ENCODE measurements at places on chromosomes 6 and 20.

- no peak for DNase-seq
Observed at GRCh38 chr6:25407431-25407830, 128.3 kb downstream of the CARMIL1 start.

GRCh38 chr6:16103722-16104121 is 25.2 kb upstream of the MYLIP start:
- no peak for DNase-seq

DNA sequence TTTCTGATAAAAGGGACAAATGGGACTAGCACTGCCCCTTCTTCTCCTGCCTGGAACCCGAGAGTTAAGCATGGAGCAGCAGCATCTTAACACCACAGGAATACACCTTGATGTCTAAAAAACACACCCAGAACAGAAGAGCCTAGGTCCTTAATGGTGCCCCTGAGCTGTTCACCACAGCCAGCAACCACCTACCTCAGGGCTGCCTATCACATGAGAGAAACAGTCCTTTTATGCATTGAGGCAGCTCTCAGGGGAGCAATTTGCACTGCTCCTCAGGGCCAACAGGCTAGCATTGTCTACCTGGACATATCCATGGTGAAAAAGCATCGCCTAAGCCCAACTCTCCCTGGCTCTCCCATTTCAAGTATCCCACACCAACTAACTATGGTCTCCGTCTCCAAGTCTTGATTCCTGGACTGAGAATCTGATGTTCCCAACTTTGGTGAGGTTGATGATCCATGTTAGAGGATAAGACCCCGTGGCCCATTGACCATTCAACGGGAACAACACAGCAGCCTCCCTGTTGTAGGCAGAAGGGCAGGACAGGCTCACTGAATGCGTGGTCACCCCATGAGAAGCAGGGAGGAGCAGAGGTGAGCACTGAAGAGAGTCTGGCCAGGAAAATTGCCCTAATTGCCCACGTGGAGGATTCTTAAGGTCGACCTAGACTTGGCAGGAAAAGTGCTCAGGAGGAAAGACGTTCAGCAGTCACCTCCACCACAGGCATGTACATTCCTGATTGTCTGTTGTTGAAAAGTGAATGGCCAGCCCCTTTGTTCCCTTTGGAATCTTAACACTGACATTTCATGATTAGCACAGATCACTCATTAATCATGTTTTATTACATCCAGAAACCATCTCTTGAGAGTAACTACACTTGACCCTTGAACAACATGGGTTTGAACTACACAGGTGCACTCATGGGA is 4.2 kb upstream of the APMAP start:
- no peak for DNase-seq

GRCh38 chr6:117531809-117532725 is 49.6 kb downstream of the DCBLD1 start:
- DNase-seq: no peak

DNA sequence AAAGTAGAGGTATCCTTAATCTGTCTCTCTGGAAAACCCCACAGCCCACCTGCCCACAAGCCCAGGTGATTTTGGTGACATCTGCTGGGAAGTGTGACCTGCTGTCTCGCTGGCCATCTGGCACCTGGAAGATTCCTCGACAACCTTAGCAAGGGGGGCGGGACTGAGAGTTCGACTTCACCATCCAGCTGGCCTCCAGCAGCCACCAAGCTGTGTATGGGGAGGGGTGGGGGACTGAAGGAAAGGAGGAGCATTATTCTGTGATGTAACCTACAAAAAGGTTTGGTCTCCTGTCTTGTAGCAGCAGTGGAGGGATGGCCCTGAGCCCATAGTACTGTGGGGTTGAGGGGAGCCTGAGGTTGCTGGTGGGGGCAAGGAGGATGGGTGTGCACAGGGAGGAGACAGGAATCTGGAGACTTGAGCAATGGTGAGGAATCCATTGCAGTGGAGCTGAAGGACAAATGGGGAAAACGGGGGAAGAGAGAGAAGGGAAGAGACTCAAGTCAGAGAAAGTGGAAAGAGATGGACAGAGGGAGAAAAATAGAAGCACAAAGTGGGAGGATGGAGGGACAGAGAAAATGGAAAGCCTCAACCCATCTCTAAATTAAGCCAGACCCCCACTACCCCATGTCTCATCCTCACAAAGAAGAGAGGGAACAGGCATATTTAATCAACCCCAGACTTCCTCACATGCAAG is 4.0 kb downstream of the LY6G6F start:
- no peak for DNase-seq

- no peak for DNase-seq
Observed at GRCh38 chr6:139779988-139780774, 405.7 kb upstream of the CITED2 start.

GRCh38 chr20:63233924-63234323 is 1.8 kb upstream of the BIRC7 start:
- no peak for DNase-seq

- DNase-seq: no peak
Observed at GRCh38 chr6:165967810-165968407, 199.7 kb downstream of the TBXT start.

GRCh38 chr6:65667916-65668656 is 38.9 kb downstream of the EYS start:
- DNase-seq: no peak

DNA sequence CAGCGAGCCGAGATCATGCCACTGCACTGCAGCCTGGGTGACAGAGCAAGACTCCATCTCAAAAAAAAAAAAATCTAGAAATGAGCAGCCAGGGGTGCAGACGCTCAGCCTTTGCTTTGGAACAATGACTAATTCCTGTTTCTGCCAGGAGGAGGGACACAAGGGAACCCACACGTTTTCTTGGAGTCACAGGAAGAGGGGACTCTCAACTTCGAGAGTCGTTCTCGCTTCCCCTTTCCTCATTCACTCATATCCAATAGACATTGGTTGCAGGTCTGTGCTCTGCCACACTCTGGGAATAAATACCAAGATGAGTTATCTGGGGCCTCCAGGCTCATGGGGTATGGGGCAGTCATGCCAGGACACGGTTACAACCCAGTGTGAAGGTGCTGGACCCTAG is 91.5 kb upstream of the RREB1 start:
- no peak for DNase-seq

DNA sequence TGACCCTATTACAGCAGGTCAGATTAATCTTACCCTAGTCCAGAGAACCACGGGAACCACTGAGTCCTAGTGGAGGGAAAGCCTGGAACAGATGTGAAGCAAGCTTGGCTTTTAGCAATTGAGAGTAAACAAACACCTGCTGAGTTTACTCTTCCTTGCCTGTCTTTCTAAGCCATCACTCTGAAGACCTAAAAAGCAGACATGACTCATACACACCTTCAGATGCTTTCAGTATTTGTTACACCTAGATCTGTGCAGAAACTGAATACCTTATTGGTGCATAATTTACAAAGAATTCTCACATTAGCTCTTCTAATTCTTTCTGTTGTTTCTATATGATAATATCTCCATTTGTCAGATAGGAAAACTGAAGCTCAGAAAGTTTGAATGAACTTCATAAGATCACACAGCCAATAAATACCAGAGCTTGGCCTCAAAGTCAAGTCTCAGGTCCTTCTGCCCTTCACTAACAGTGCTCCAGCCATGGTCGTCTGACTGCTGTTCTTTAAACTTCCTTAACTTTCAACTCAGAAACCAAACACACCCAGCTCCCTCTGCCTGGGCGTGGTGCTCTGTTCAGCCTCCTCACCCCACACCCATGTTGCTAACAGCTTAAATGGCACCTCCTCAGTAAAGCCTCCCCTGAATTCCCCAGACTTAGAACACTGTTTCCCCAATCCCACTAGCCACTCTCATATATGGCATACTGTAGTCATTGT is 8.6 kb upstream of the GABBR1 start:
- no peak for DNase-seq

DNA sequence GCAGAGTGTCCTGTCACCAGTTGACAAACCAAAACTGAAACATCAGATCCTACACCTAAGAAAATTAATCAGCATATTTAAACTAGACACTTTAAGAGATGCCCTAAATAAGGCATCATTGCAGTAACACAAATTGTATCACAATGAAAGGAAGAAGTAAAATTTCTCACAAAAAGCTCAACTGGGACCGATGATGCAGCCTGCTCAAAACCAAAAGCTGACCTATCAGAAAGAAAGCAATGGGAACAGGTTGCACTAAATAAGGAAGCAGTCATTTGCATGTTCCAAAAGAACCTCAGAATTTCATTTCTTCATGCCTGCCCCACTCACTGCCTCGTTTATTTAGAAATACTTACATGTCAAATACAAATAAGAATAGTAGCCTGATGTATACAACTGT is 12.1 kb downstream of the HIVEP2 start:
- DNase-seq: no peak

DNA sequence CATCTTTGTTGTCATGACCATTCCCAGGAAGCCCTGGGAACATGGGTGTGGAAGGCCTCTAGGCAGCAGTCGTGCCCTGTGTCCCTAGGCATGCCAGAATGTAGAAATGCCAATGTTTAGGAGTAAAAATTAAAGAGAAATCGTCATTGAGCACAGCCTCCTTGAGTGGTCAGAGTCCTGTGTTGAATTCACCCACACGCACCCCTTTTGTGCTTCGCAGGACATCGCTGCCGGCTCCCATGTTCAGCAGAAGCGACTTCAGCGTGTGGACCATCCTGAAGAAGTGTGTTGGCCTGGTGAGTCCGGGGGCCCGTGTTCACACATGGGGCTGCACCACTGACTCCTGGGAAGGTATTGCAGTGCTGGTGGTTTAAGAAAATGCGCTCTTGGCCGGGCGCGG is 25.1 kb downstream of the OSBPL2 start:
- no peak for DNase-seq

GRCh38 chr6:88884361-88884760 is 79.1 kb downstream of the RNGTT start:
- no peak for DNase-seq

DNA sequence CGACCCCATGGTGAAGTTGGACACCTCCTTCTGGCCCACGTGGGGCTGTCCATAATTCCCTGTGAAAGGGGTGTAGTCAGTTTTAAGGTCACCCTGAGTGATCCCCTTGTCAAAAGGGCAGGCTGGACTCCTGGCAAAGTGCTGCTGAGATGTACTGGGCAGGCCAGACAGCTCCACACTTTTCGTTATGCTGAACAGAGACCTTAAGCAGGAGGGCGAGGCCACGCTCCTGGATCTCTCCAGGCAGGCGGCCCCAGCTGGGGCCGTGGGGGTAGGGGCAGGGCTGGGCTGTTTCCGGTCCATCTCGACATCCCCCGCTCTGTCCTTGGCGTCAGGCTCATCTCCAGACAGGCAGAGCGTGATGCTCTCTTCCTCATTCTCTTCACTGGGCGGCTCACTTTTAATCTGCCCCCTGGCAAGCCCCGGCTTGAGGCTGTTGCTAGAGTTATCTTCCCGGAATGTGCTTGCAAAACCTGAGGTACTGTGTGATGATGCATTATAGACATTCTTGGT is 56.7 kb downstream of the GJA10 start:
- DNase-seq: no peak

DNA sequence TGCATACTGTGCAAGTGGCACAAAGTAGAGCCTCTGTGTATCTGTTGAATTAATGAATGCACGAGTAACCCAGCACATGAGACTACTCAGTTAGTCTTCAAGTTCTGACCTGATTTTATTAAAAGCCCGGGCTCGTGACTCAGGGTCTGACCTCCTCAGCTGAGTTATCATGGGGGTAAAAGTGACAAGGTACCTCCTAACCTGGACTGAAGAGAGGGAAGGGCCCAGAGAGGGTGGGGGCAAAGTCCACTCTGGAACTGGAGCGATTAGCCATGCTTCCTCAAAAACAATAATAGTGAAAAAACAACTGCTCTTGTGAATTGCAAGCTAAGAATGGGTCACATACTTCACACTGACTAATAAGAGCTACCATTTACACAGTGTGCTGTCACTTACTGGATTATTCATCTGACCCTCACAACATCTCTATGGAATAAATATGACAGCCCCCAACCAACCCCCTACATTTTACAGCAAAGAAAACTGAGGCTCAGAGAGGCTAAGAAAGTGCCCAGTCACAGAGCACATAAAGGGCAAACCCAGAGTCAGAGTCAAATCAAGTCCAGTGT is 26.7 kb downstream of the TRERF1 start:
- no peak for DNase-seq

DNA sequence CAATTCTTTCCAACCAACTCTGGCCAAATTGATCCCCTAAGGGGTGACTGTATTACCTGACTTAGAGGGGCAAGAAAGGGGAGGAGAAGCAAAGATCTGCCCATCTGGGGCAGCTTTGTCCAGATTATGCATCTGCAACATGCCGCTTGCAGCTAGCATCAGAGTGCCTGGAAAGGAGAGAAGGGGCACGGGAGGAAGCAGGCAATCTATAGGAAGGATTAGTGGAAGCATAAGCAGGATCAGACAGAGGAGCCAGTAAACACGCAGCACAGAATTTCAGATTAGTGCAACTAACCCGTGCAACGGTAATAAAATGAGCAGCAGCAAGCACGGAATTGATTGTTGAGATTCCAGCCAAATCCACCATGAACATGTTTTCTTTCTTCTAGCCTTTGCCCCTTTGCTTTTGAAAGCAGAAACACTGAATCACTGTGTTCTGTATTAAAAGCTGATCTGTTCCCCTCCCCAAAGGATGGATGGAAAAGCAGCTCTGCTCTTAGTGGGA is 643.6 kb upstream of the CHD6 start:
- no peak for DNase-seq

DNA sequence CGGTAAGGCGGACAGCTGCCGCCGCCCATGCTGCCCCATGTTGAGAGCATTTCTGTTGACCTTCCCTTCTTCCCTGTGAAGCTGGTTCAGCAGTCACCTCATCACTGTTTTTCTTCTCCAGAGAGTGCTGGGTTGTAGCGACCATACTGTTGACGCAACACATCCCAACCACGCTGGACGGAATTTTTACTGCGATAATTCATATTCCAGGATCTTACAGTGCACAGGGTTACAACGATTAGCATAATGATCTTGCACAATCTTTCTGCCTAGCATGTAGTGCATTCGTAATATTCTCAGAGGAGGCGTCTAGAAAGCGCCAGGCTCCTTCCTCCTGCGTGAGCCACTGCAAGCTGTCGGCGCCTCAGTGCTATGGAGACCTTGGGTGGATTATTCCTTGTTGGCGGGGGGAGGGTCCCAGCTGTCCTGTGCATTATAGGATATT is 137.0 kb downstream of the MTHFD1L start:
- DNase-seq: no peak

GRCh38 chr6:37463110-37463509 is 30.1 kb downstream of the CMTR1 start:
- no peak for DNase-seq

- DNase-seq: no peak
Observed at GRCh38 chr6:85344996-85345395, 104.9 kb upstream of the NT5E start.

GRCh38 chr20:4195499-4195898 is 180.1 kb upstream of the RNF24 start:
- no peak for DNase-seq
